CD4-positive, alpha-beta memory T cell (primary cell): ENCODE measurements at places on chromosomes 7 and 10.

DNA sequence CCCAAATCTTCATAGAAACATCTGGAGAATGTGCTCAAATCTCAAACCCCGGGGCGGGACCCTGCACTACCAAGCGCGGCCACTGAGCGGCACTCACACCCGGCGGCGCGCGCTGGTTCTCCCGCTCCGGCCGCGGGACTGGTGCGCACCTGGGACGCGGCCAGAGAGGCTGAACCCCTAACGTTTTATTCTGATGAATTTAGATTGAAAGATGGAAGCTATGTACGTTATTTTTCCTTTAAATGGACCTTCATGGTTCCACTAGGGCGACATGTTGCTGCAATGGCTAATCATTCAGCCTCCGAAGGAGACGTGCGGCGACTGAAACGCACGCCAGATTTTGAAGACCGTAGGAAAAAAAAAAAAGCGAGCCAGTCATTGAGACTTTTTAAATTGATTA is 107.0 kb upstream of the INSIG1 start:
- peak; percentile 41 for DNase-seq

DNA sequence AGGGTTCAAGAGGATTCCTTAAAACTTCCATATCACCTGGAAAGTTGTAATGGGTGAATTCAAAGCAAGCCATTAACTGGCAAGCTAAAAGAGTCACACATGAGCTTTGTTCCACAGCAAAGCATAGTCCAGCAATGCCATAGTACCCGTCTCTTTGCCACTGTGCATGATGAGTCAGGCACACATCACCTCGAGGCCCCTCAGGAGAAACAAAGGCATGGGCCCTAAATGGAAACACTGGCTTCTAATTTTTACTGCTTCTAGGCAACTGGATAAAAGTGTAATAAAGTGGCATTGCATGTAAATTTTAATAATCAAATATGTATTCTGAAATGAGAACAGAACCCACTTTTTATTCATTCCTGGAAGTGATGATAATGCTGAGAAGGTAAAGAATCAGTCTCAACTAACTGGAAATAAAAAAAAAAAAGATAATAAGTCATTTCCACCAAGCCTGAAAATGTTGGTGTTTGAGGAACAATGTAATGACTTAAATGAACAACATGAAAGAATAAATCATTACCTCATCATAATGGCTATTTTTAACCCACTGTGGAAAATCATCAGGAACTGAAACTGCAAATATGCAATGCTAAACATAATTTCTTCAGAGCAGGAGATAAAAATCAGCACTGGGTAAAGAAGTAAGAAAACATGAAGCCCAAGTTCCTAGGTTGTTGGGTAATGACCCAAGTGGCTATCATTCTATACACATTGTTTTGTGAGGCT is 104.9 kb downstream of the CDK6 start:
- DNase-seq = no peak

DNA sequence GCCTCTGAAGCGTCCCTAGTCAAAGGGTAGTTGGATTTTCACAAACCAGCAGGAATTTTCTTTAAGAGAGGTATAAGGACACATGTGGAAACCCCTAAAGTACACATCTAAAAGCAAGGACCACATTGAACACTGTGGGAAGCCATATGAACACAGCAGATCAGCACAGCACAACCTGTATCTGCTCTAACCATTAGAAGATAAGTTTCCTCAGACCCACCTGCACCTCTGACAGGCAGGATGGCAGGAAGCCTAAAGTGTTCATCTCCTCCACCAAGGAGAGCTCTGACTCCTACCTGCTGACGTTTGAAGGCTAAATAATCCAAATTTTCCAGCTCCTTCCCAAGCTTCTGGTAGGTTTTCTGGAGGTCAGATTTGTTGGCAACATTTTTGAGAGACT is 174.4 kb downstream of the CTNNA3 start:
- DNase-seq = no peak

- no peak for DNase-seq
These were observed 71.6 kb upstream of the EGFR start for GRCh38 chr7:54947266-54947665.

- no peak for DNase-seq
These were observed 178.1 kb upstream of the SEMA3A start for GRCh38 chr7:84372712-84373111.

GRCh38 chr7:44293561-44294324 is 31.7 kb downstream of the CAMK2B start:
- DNase-seq = no peak

GRCh38 chr7:77935652-77936348 is 137.2 kb downstream of the PHTF2 start:
- no peak for DNase-seq

DNA sequence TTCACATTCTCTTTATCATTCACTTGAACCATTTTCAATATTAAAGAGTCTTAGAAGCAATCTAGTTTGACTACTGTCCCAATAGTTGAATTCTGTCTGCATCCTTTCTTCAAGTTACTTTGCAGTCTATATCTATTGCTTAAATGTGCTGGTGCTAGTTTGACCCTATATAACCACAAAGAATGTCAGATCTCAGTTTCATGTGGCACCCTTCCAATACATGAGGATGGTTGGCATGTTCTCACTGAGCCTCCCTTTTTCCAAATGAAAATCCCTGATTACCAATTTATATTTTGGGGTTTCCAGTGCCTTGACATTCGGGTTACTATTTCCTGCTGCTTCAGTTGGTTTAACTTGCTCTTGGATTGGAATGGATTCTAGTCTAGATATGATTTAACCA is 292.7 kb downstream of the EXOC4 start:
- DNase-seq = no peak

DNA sequence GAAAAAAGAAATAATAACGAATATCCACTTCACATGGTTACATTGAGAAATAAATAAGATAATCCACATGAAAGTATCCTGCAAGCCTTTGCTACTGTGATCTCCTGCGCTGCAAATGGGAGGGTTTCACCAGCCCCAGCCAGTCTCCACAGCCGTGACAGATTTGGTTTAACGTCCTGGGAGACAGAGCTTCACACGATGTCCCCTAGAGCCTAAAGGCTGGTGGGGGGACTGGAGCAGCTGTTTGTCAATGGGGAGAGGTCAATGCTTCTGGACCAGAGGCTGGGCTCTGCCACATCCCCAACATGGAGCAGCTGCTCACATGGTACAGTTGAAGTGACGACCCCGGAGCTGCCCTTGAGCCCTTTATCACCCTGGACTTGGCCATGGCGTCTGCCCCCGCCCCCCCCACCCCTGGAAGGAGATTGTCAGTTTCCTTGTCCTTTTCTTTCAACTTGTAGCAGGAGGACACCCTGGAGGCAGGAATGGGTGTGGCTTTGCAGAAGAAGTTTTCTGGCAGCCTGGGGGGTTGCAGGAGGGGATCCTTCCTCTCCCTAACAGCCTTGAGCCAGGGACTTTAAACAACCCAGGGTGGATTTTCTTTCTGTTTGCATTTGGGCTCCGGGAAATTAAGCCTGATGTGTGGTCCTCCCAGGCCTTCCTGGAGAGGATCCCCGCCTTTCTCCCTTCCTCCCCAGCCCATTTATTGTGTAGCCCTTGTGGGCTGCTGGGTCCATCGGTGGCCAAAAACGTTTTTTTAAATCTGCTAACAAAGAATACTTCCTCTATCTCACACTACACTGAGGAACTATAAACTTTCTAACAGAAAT is 37.0 kb upstream of the MXI1 start:
- no peak for DNase-seq

DNA sequence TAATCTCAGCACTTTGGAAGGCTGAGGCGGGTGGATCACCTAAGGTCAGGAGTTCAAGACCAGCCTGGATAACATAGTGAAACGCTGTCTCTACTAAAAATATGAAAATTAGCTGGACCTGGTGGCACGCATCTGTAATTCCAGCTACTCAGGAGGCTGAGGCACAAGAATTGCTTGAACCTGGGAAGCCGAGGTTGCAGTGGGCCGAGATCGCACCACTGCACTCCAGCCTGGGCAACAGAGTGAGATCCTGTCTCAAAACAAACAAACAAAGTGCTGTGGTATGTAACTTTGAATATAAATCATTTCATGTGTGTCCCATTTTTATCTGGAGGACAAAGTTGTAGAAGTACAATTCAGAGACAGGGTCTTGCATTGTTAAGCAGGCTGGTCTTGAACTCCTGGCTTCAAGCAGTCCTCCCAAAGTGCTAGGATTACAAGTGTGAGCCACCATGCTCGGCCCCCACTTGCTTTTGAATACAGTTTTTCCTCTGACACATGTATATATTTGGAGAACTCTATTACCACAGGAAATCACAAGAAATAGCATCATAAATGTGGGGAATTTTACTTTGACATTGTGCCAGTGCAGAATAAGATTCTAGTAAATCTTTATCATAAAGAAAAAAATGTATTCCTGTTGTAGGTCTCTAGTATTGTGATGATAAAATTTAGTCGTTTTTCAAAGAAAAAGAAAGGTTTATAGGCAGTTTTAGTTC is 32.6 kb downstream of the PTPN12 start:
- no peak for DNase-seq

DNA sequence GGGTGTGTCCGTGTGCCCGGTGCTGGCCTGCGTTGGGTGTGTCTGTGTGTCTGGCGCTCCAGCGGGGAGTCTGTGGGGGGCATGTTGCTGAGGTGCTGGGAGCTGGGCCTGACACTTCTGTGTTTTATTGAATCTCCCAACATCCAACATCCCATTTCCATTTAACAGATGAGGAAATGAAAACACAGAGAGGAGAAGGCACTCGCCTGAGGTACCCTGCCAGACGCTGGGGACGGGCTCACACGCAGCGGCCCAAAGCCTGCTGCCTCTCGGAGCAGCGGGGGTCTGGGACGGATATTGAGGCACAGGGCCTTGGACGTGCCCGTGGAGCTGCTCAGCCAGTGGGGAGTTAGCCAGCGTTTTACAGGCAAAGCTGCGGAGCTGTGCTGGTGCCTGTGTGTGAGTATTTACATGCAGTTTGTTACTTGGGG is 133.9 kb downstream of the DNAJB6 start:
- no peak for DNase-seq

GRCh38 chr7:41060796-41061195 is 642.1 kb downstream of the INHBA start:
- no peak for DNase-seq

GRCh38 chr7:2819161-2819953 is 24.8 kb downstream of the GNA12 start:
- DNase-seq = no peak

DNA sequence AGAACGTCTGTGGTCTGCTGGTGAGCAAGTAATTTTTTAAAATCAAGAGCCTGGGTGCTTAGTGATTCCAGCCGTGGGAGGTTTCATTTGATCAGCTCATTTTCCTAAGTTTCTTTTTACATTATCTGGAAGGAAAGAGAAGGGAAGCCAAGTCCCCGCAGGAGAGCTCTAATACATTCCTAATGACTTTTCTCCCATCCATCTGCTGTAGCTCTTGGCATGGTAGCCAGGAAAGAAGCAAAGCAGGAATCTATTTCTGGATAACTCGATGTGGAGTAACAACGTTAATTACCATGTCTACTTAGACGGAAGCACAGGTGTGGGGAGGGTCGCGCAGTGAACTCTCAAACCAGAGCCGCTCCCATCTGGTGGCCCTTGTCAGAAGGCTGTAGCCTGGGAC is 121.9 kb downstream of the PAXIP1 start:
- no peak for DNase-seq

DNA sequence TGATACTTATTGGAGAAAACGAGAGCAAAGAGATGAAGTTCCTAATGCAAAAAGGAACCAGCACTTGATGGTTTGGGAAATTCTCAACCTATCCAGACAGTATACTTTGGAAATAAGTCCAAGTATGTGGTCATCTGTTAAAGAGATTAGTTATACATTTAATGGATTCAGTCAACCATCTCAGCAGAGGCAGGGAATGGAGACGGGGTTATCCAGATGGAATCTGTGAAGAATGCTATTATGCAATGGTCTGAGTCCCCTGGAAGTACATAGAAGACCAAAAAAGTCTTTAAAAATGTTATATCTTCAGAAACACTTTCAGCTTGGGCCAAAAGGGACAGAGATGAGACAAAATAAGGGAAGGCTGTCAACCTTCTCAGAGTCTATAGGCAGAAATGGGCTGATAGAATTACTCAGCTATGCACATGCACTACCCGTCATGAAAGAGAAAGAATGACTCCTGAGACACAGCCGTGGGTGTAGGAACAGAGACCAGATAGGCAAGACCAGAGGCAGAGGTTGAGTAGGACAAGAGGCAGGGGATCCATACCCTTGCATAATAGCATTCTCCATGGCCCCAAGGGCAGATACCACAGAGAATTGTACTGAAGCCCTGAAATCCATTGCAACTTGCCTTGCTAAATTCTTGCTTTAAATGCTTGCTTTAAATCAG is 738.8 kb upstream of the POT1 start:
- no peak for DNase-seq

- DNase-seq = no peak
These were observed 51.2 kb downstream of the PDE1C start for GRCh38 chr7:32018845-32019578.

DNA sequence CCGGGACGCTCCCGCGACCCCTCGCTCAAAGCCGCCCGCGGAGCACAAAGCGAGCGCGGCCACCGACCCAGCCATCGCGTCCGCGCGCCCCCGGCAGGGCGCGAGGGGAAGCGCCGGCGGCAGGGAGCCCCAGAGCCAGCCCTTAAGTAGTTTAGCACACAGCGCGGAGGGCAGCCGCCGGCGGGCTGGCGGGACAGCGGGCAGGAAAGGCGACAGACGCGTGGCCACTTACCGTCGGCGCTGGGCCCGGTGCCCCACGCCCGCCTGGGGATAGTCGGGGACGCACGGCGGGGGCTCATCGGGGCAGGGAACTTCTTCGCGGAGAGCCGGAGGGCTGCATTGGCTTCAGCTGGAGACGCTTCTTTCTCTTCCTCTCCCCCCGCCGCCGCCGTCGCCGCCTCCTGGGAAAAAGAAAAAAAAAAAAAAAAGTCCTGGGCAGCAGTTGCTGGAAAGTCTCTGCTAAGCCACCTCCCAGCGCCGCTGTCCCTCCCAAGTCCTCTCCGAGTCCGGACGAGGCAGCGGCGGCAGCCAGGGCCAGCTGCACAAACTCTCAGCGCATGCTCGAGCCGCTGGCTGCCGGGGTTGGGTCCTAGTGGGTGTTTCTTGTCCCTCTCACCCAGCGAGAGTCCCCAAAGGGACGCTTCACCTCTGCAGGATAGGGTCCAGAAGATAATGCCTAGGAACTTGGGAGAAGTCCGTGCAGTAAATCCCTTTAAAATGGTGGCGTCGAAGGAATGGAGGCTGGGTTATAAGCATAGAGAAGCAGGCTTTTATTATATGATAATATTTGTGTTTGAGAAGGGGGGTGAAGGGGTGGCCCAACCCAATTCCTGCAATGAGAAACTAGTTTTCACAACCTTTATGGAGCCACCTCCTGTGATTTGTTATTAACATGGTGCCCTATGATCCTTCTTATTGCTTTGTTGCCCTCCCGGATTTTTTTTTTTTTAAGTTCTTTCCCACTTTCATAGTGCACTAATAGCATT is at the start of gene TSPAN12:
TSPAN12 (minus strand) TSS at position 557 of the 986 bp plus-strand sequence. CDS start 1,381 bp downstream, outside the sequence.
- peak; percentile 34 for DNase-seq

DNA sequence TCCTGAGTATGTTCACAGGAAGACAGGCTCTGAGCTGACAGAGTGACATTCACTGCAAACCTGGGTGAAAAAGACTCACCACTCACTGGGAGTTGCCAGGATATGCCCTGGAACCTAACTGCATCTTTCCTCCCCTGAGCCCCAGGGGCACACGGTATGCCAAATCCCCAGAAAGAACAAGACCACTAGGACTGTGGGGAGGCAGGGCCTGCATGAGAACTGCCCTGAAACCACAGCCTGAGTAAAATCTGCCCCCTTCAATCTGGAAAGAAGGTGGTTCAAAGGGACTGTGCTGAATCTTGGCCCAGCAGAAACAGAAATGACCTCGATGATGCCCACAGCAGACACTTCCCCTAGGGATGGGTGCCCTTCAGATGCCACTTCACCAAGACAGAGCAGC is 6.5 kb downstream of the FAM53B start:
- DNase-seq = no peak
